CD4-positive, alpha-beta T cell treated with Interleukin-15 for 1 hour (primary cell): ENCODE measurements at places on chromosomes 5 and 9.

DNA sequence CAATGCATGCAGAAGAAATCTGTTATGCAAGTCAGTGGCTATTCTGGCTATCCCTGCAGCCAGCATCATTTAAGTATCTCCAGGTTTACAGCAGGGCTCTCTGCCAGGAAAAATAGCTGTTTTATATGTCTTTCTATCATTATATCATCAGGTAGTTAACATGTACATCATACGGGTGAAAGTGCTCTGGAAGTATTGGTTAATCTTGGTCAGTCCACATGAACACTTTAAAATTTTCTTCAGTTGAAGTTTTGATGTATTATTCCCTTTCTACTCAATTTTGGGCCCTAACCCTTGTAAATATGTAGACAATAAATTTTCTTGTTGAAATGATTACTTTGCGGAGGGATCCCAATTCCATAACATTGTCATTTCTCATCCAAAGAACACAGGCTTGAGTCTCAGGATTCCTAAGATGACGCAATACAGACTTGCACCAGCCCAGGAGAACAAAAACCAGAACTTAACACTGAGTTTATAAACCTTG is 67.5 kb downstream of the SEMA6A start:
- DNase-seq = no peak

DNA sequence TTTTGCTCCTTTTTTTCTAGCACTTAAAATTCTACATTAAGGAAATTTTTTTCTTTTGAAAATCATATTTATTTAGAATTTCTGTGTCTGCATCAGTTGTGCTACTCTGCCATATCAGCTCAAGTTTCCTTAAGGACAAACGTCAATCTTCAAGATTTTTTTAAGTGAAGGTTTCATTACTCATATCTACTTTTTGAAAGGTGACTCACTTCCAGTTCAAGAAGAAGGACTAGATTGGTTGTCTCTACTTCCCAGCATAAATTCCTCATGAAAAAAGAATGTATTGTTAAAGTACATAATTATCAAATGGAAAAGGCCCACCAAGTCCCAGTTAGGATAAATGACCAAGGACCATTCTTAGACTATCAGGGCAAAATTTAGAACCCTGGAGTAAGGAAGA is 626.5 kb downstream of the DMRTA1 start:
- DNase-seq = no peak

DNA sequence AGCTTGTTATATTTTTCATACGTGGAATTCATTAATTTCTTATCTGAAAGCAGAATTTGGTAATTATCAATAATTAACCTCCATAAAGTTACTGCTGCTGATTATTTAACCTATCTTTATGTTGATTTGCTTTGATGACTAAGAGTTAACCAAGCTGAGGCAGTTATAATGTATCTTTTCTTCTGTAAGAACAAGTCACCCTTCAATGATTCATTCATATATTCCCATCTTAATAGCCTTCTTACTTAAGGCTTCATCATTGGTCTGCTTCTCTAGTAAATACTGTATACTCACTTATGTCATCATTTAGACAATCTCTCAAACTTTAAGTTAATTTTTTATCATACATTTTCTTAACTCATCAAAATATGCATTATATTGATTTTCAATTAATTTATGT is 592.2 kb downstream of the ANXA1 start:
- DNase-seq = no peak

DNA sequence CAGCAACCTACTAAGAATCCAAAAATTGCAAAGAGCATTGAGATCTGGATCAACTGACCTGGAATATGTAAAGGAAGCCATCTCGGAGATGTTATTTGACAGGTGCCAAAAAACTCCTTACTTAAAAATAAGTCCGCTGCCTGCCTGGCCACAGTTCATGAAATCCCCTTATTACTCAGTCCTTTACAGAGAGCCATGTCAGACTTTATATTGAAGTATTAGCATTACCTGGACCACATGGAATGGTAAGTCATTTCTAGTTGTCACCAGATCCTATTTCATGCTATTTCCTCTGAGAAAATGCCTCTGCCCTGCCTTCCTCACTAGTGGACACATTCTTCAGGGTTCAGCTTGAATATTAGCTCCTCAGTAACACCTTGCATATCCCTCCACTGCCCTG is 115.7 kb downstream of the DEPDC1B start:
- DNase-seq = no peak

- no peak for DNase-seq
Measured at GRCh38 chr9:10366171-10366779, 246.5 kb downstream of the PTPRD start.

GRCh38 chr5:56172241-56172640 is 60.9 kb downstream of the ANKRD55 start:
- no peak for DNase-seq

DNA sequence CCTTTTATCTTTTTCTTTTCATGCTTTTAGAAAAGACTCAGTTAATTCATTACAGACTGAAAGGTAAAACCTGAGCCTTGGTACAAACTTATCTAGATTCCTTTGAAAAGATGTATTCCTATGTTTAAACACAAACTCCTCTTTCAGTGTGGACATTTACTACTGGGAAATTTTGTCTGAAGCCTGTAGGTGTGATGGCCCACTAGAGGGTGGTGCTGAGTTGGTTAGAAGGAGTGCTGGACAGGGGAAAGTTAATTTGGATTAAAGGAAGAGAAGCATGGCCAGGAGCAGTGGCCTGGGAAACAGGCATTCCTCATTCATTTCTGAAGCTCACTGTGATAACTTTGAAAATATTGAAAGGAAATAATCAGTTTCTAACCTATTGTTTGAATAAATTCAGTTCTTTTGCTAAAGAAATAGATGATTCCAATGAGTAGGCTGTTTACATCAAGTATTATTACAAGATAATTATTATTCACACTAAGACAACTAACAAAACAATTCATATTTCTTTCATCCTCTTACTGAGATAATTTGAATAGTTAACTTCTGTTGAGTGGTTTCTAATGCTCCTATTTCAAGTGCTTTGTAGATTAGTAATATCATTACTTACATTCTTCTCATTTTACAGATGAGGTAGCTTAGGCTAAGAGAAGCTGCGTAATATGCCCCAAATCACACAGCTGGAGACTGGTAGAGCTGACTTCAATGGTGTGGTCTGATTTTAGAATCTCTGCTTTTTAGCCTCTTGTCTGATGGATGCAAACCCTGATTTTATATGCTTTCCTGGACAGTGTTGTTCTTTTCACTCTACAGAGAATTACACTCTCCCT is 150.9 kb downstream of the ADGRV1 start:
- DNase-seq = no peak

- no peak for DNase-seq
Measured at GRCh38 chr9:35481347-35481975, 8.4 kb upstream of the RUSC2 start.

DNA sequence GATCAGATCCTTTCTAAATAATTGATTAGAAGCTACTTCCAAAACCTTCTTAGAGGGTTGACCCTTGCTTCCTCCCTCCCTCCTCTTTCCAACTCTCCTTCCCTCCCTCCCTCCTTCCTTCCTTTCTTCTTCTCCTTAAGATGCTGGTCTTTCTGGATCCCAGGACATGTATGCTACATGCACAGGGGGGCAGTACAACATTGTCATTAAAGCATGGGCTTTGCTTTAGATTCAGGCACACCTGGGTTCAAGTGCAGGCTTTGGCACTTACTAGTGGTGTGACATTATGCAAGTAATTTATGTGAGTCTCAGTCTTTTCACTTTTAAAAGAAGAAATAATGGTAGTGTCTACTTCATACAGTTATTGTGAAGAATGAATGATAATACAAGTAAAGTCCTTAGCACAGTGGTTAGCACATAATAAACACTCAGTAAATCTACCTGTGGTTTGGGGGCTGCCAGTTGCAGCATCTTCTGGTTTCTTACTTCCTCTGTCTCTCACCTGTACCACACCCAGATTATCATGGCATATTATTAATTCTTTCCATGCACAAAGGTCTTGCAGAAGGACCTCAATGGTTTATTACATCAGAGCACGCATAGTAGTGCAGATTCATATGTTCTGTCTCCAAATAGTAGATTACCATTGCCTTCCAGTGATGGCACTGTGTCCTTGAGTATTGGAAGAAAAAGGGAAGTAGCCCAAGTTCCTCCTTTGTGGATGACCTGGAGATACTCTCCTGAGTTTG is 154.1 kb downstream of the ARHGAP26 start:
- DNase-seq = no peak

DNA sequence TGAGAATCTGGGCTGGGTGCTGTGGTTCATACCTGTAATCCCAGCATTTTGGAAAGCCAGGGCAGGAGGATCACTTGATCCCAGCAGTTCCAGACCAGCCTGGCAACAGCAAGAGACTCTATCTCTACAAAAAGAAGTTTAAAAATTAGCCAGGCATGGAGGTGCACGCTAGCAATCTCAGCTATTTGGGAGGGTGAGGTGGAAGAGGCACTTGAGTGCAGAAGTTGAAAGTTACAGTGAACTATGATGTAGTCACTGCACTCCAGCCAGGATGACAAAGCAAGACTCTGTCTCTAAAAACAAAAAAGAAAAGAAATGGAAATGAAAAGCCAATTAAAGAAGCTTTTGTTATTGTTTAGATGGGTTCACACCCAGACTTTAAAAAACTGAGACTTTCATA is 131.6 kb upstream of the RASA1 start:
- DNase-seq = no peak

- no peak for DNase-seq
Measured at GRCh38 chr5:57841676-57842363, 359.2 kb upstream of the ACTBL2 start.
